ENCODE measurements at places on chromosomes 4 and X.

- DNase-seq: no peak
These were observed 114.5 kb downstream of the LARP7 start for GRCh38 chr4:112751447-112751846.

- DNase-seq: no peak
These were observed 1.1 kb upstream of the HELT start for GRCh38 chr4:185016946-185017758.

GRCh38 chr4:78092850-78093249 is 35.7 kb downstream of the FRAS1 start:
- DNase-seq: no peak

DNA sequence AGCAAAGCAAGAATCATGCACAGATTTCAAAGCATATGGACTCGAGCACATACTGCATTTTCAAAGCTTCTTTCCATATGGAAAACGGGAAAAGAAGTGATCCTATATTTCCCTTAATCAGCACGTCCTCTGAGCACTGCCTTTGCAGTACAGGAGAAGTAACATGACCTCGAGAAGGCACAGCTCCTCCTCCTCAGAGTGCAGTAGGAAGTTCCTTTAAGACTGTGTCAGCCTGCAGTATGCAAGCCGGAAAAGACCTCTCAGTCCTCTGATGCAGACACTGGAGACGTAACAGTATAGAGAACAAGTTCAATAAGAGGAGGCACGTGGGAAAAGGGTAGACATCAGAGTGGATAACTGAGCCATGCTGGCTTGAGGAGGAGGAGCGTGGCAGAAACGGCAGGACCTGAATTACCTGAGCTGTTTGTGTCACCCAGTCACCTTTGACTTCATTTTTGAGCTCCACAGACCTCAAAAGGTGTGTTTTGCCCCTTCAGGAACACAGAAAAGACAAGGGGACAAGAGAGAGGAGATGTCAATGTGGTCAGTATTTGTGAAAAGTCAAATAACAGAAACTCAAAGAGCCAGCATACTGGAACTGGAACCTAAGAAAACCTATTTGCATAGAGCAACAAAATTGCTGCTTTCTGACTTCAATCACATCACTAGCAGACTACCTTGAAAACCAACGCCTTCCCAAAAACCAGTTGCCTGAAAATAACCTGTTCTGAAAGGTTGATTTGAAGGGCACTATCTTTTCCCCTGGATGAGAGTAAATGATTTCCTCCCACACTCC is 20.8 kb downstream of the IRF2 start:
- peak; percentile 45 for DNase-seq

- DNase-seq: no peak
These were observed 1.9 kb downstream of the DCHS2 start for GRCh38 chr4:154489558-154490233.

GRCh38 chrX:54087661-54088060 is 43.4 kb upstream of the PHF8 start:
- DNase-seq: no peak

- peak; percentile 43 for DNase-seq
These were observed 379 bp downstream of the PDGFC start for GRCh38 chr4:156971165-156971675.

- no peak for DNase-seq
These were observed 110.0 kb downstream of the PSAPL1 start for GRCh38 chr4:7324651-7325121.

DNA sequence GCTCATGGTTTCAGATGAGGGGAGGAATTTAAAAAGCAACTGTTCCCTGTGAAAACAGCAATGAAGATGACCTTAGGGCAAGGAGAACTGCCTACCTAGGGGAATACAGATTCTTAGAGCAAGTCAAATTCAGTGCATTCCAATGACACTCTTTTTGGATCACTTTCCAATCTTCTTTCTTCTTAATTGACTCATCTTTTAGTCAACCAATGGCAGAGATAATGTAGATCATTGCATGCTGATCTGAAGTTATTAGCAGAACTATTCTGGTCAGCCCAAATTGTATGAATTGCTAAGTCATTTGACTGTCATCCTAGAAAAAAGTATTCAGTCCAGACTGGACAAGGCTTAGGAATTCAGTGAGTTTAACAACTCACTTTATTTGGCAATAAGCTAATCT is 12.6 kb upstream of the NR3C2 start:
- no peak for DNase-seq

GRCh38 chrX:30153881-30154260 is 61.5 kb upstream of the MAGEB2 start:
- DNase-seq: no peak

- DNase-seq: no peak
These were observed 58.0 kb downstream of the PJA1 start for GRCh38 chrX:69107231-69107739.

GRCh38 chr4:183354219-183354618 is 32.0 kb upstream of the CLDN24 start:
- DNase-seq: peak; percentile 41

DNA sequence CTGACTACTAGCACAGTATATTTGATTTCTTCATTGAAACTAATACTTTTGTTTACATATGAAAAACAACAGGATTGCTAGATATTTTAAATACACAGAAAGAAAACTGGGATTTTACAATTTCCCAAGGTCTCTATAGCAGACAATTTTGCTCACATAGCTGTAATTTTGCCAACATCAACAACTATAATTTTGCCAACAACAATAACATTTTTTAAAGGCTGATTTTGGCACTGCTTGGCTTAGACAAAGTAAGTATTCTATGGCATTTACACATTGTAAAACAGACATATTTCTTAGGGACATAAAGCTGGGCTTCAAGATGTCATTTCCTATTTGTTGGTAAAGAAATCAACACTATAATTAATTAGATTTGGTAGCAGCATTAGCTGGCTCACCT is 922.1 kb downstream of the RAB28 start:
- no peak for DNase-seq

GRCh38 chrX:11609109-11609508 is 56.6 kb downstream of the ARHGAP6 start:
- no peak for DNase-seq

DNA sequence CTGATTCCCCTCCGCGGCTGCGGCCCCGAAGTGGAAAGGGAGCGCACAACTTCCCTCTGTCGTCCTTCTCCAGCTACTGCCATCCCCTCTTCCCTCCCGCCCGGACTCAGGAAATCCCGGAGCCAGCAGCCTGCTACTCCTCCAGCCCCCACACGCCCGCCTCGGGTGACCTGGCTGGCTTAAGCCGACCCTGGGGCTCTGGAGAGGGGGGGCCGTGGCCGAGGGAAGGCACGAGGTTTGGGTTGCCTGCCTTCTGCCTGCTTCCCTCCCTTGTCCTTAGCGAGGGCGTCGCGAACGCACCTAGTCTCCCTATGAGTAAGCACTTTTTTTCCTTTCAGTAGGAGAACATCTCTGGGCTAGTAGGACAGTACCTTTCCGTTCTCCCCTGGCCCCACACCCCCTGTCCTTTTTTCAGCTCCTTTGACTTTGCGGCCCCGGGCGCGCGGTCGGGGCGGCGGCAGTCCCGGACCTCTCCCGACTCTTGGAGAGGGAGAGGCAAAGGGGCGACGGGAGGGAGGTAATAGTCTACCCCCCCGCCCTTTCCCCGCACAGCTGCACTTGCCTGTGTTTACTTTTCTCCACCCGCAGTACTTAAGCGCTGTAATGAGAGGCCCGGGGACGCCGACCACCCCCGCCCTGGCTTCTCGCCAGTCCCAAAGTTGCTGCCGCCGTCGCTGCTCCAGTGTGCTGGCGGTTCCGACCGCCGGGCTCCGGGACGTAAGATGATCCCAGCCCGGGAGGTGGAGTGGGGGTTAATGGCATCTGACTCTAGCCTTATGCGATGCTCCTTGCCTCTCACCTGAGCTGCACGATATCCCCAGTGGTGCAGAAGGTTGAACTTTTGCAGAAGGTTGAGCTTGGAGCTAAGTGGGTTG is 868 bp downstream of the PLS3 start:
- DNase-seq: peak; percentile 32

Measured in RWPE1 (cell line).